Activated T-cell treated with anti-CD3 and anti-CD28 coated beads, Interleukin-2, amount 50 U/mL, for 72 hours (primary cell): ENCODE measurements at places on chromosomes 1 and 21. TPM values are rescaled to one million over a fixed set of nuclear protein-coding genes. Genes with fewer than 3 reads are reported as not detected.

Gene ACTL8
- not detected for total RNA-seq

DNA sequence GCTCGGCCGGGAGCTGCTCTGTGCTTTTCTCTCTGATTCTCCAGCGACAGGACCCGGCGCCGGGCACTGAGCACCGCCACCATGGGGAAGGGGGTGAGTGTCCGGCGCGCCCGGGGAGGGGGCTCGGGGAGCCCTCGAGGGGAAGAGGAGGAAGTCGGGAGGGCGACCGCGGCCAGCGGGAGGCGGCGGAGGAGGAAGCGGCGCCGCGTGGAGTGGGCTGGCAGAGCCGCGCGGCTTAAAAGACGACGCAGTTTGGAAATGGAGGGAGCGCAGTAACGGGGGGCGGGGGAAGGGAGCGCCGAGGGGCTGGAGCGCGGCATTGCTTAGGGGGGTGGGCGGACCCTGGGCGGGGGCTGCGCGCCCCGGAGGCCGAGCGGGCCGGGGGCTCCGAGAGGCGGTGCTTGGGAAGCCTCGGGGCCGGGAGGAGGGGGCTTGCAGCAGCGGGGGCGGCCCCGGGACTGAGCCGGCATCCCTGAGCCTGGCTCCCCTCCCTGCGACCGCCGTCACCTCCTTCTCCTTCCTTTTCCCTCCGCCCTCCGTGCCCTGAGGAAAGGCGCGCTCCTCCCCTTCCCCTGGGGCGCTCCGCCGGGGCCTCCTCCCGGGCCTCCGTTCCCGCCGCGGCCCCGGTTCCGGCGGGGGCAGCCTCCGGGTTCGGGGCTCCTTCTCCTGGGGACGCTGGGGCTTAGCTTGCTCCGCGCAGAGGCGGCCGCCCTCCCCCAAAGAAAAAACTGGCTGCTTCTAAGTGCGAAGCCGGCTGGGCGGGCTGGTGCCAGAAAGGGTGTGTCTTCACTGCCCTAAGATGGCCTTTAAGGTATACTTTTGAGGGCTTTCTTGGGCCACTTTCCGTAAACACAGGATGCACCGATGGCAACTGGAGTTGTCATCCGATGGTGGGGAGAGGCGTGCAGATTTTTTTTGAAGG, 648 bp downstream of the ATP1A1 start:
- peaks cover 7% of the 10 kb centered on the region for H3K27me3 ChIP-seq
- H3K4me3 ChIP-seq = peak overlapping the region; percentile 95
- peaks cover 53% of the 10 kb centered on the region for H3K4me1 ChIP-seq
- peak; percentile 73 for DNase-seq

- H3K36me3 ChIP-seq = no peaks in the 10 kb centered on the region
- H3K4me1 ChIP-seq = no peaks in the 10 kb centered on the region
- no peak overlapping the region for H3K27ac ChIP-seq
- H3K27me3 ChIP-seq = no peaks in the 10 kb centered on the region
Measured at GRCh38 chr1:69305621-69306020, 262.1 kb upstream of the LRRC7 start.

DNA sequence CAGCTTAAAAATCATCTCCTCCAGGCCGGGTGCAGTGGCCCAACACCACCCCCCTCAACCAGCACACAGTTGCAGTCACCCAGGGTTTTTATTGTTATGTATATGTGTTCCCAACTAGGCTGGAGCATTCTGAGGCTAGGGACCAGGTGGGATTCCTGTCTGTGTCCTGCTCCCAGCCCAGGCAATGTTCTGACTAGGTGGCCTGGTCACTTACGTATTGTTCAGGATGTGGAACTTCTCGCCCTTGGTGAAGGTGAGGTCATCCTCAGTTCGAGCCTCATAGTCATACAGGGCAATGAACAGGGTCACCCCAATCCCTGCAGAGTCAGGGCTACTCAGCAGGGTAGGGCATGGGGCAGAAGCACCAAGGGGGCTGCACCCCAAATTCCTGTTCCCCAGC, 12.2 kb downstream of the FGR start:
- H3K27ac ChIP-seq = no peak overlapping the region
- H3K27me3 ChIP-seq = no peaks in the 10 kb centered on the region
- H3K4me1 ChIP-seq = peaks cover 34% of the 10 kb centered on the region
- DNase-seq = no peak
- no peaks in the 10 kb centered on the region for H3K36me3 ChIP-seq
- H3K4me3 ChIP-seq = no peak overlapping the region

Gene IGSF3
- total RNA-seq = 3.3 TPM

Gene RNPEP
- total RNA-seq = 43.2 TPM

DNA sequence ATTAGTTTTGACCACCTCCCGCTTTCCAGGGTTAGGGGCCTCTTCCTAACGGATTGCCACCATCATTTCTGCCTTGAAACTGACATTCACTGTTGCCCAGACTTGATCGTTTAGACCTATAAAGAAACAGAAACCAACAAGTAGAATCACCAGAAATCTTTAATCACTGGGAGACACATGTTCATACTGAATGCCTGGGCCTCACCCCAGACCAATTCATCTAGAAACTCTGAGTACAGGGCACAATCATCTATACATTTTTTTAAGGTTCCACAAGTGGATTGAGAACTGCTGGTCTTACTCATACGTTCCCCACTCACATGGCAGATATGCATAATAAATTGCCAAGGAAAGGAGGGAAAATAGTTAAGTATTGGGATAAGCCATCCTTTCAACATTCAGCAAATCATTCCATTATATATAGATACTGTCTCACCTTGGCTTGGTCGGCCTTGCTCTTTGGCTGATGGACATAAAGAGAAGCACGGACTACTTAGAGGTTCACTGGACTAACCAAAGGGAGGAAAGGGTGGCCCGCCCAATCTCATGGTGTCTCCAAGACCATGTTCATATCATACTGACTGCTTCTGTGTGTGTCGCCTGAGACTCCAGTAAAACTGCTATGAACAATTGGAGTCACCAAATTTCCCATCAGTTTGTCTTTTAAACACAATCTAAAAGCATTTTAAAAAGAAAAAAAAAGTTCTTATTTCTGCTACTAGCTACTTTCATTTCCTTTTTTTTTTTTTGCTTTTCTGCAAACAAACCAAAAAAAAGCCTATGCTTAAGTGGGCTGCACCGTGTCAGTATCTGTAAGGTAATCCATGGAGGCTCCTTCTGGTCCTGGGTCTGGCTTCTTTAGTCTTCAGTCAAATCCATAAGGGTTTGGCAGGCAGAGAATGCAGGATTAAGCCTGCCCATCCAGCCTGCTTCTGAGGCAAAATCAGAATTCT, 9.4 kb upstream of the TARBP1 start:
- H3K4me3 ChIP-seq = peak overlapping the region; percentile 73
- H3K4me1 ChIP-seq = peaks cover 46% of the 10 kb centered on the region
- peak; percentile 60 for DNase-seq
- peak overlapping the region; percentile 89 for H3K27ac ChIP-seq
- peaks cover 12% of the 10 kb centered on the region for H3K27me3 ChIP-seq
- H3K36me3 ChIP-seq = no peaks in the 10 kb centered on the region

Gene SH2D1B
- total RNA-seq = not detected

- H3K27ac ChIP-seq = no peak overlapping the region
- H3K27me3 ChIP-seq = no peaks in the 10 kb centered on the region
- no peak overlapping the region for H3K4me3 ChIP-seq
- DNase-seq = no peak
- H3K36me3 ChIP-seq = peaks cover 2% of the 10 kb centered on the region
- peaks cover 23% of the 10 kb centered on the region for H3K4me1 ChIP-seq
Measured at GRCh38 chr1:41776891-41777441, 141.8 kb downstream of the HIVEP3 start.

DNA sequence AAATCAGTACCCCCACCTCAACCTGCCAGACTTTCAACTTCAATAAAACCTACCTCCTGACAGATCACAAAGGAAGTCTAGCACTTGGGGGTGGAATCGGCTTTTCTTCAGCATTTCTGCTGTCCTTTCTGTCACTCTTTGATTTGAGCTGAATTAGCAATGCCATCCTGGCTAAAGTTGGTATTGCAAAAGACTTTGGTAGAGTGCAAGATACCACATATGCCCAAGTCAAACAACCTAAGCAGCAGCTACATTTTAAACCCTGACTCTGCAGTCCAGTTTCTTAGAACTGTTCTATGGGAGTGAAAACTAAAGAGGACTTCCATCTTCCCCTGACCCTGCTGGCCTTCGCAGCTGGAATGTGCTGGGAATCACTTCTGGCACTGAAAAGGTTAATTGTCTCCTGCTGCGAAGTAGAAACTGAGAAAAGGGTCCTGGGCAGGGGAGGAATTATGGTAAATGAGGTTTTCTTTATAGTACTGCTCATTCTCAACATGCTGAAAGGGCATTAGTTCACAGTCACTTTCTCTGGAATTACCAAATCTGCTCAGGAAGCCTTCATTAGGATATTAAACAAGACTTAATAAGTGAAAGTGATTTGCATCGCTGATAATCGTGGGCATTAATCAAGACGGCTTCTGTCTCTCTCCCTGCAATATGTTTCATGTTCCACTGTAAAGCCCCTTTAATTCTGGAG, 126.2 kb upstream of the SMYD2 start:
- no peaks in the 10 kb centered on the region for H3K36me3 ChIP-seq
- no peak overlapping the region for H3K4me3 ChIP-seq
- no peak for DNase-seq
- H3K27me3 ChIP-seq = peaks cover 24% of the 10 kb centered on the region

Gene MSH4
- 0.99 TPM for total RNA-seq

Gene PLPP3
- not detected for total RNA-seq

- DNase-seq = no peak
- no peak overlapping the region for H3K4me3 ChIP-seq
- no peaks in the 10 kb centered on the region for H3K36me3 ChIP-seq
- peaks cover 22% of the 10 kb centered on the region for H3K27me3 ChIP-seq
- H3K4me1 ChIP-seq = no peaks in the 10 kb centered on the region
Measured at GRCh38 chr1:42348498-42348897, 13.5 kb upstream of the FOXJ3 start.

Gene CFAP45
- 2.8 TPM for total RNA-seq

Gene MKNK1
- 37.5 TPM for total RNA-seq

Gene ASPM
- 53.4 TPM for total RNA-seq

Gene ARHGEF11
- total RNA-seq = 4.0 TPM

Gene GBP5
- 209 TPM for total RNA-seq

Gene NT5C1A
- not detected for total RNA-seq

GRCh38 chr1:246528933-246529731, 22.1 kb upstream of the SMYD3 start:
- H3K27ac ChIP-seq = no peak overlapping the region
- H3K27me3 ChIP-seq = no peaks in the 10 kb centered on the region
- DNase-seq = no peak
- H3K36me3 ChIP-seq = peaks cover 3% of the 10 kb centered on the region

- no peak overlapping the region for H3K4me3 ChIP-seq
- no peak overlapping the region for H3K27ac ChIP-seq
- H3K27me3 ChIP-seq = no peaks in the 10 kb centered on the region
Measured at GRCh38 chr1:204623365-204623893, 62.1 kb downstream of the LRRN2 start.

- DNase-seq = no peak
- peak overlapping the region; percentile 90 for H3K4me3 ChIP-seq
- no peaks in the 10 kb centered on the region for H3K36me3 ChIP-seq
Measured at GRCh38 chr1:179034720-179035119, 9.0 kb downstream of the FAM20B start.

Gene VHLL
- 0.65 TPM for total RNA-seq

DNA sequence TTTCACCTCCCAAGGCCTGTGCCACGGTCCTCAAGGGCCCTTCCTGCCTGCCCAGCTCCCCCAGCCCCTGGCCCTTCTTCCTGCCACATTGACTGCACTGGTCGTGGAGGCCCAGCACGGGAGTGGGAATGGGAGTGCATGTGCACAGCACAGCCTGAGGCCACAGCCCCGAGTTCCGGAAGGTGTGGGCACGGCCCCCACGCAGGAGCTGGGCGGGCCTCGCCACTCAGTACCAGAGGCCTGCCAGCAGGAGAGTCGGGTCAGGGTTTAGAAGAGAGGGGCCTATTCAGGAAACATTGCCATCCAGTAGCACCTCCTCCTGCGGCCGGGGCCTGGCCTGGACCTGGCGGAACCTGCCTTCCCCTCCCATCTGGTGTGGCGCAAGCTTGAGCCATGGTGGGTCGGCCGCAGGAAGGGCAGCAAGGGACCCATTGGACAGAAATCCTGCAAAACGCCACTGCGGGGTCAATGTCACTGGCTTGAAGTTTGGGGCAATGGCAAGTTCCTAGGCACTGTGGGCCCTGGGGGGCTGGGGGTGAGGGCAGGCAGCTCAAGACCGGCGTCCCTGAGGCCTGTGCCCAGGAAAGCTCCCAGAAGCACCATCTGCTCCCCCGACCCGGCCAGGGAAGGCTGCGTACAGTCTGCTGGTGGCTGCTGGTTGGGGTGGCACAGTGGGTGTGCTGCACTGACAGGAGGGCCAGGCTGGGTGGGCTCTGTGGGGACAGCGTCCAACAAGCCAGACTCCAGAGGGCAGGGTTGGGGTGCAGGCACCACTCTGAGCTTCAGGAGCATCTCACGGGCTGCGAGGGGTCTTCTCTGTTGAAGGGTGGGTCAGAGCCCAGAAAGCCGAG, 1.8 kb upstream of the TMEM52 start:
- H3K27me3 ChIP-seq = no peaks in the 10 kb centered on the region
- peaks cover 5% of the 10 kb centered on the region for H3K4me1 ChIP-seq
- no peak overlapping the region for H3K27ac ChIP-seq
- DNase-seq = no peak
- no peaks in the 10 kb centered on the region for H3K36me3 ChIP-seq
- H3K4me3 ChIP-seq = no peak overlapping the region

Gene CA14
- total RNA-seq = not detected

DNA sequence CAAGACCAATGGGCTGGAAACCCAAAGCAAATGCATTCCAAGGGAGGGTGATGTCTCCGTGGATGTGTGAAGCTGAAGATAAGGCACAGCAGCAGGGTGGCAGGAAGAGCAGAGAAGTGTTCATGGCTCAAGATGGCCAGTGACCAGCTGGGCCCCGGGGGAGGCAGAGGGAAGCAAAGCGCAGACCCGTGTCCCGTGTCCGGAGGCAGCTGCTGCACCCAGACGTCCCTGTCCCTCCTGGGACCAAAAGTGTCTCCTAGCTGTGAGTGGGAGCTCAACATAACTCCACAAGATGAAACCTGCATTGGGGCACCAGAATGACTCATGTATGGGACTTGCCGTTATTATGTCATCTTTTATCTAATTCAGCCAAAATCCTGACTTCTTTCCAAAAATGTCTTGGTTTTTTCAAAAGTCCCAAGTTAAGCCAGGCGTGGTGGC, 118.2 kb downstream of the RIPK4 start:
- no peaks in the 10 kb centered on the region for H3K36me3 ChIP-seq
- no peak for DNase-seq
- peaks cover 4% of the 10 kb centered on the region for H3K4me1 ChIP-seq
- H3K27ac ChIP-seq = no peak overlapping the region

Gene SCCPDH
- 20.7 TPM for total RNA-seq

DNA sequence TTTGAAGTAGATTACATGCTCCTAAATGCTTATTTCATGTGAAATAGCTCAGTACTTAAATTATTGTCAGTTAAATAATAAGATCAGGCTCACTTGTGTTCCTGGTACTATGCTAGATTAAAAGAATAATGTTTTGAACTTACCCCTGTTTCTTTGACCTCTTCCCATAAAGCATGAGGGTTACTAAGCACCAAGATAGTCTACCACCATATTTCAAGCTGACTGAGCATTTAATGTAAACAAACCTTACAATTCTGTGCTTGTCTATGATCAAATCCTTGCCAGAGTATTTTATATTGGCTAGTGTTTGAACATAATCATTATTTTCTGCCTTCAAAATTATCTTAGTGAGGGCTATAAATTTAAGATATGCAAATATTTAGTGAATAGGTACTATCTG, 98.1 kb downstream of the LHX9 start:
- DNase-seq = no peak
- H3K27me3 ChIP-seq = peaks cover 7% of the 10 kb centered on the region
- no peak overlapping the region for H3K4me3 ChIP-seq
- no peak overlapping the region for H3K27ac ChIP-seq
